ENCODE measurements at places on chromosomes 13 and 19. TPM values are rescaled to one million over a fixed set of nuclear protein-coding genes. Genes with fewer than 3 reads are reported as not detected.
A peak's percentile ranks its signal among the peaks of the same experiment; 100 is the strongest.

KIR3DL2 gene
- polyA plus RNA-seq = not detected

KCNRG gene
- 0.98 TPM for polyA plus RNA-seq

KLK14 gene
- not detected for polyA plus RNA-seq

TRAPPC2B gene
- polyA plus RNA-seq = 17.7 TPM

CGB5 gene
- not detected for polyA plus RNA-seq

IGFL2 gene
- not detected for polyA plus RNA-seq

GRCh38 chr19:35211545-35212230 is 16.9 kb downstream of the FAM187B start:
- peak; percentile 13 for DNase-seq

DNA sequence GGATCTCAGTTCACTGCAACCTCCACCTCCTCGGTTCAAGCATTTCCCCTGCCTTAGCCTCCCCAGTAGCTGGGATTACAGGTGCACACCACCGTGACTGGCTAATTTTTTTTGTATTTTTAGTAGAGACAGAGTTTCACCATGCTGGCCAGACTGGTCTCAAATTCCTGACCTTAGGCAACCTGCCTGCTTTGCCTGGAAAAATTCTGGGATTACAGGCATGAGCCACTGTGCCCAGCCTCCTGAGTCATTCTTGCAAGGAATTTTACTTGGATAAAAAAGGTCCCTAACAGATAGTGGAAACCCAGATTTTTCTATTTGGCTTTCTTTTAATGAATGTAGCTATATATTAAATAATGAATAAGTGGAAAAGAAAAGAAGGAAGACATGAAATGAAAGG is 449.9 kb upstream of the ATXN8OS start:
- DNase-seq = no peak

DNA sequence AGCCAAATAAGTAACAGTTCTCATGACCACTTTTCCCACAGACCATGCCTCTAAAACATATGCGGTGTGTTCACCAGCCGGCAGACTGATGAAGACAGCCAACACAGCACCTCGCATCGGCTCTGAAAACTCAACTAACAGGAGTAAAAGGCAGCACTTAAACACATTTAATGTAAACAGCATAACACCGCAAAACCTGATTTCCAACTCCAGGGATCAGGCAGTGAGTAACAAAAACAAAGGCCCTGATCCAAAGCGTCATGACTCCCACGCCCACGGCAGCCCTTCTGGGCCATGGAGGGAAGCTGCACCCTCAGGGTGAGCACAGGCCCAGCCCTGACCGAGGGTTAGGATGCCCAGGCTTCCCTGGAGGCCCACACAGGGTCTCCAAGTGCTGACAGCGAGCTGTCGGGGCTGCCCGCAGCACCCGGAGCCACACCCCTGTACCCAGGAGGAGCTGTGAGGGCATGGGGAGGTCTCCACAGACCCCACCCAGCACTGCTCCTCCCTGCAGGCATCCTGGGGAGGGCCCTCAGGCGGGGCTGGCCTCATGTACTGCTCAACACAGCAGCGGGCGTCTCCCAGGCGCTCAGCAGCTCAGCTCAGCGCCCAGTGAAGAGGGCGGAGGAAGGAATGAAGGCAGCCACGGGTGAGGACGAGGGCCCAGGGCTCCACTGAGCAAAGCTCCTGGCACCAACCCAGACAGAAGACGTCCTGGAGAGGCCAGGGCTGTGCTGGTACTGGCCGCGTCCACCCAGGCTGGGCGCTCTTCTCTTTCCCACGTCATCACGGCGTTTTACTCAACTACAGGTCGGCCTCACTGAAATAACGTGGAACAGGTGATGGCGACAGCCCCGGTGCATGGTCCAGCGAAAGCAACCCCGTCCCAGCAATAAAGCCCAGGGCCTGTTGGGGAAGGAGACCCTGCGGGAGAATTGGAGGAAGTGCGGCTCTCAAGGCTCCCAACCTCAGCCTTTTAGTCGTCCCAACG is 53.7 kb downstream of the RASA3 start:
- DNase-seq = no peak

- no peak for DNase-seq
Measured at GRCh38 chr13:96726651-96727050, 267.6 kb downstream of the OXGR1 start.

- peak; percentile 87 for DNase-seq
Measured at GRCh38 chr19:6737873-6738786, 750 bp upstream of the GPR108 start.

GRCh38 chr13:75782985-75783384 is 146.9 kb downstream of the LMO7 start:
- no peak for DNase-seq

DNA sequence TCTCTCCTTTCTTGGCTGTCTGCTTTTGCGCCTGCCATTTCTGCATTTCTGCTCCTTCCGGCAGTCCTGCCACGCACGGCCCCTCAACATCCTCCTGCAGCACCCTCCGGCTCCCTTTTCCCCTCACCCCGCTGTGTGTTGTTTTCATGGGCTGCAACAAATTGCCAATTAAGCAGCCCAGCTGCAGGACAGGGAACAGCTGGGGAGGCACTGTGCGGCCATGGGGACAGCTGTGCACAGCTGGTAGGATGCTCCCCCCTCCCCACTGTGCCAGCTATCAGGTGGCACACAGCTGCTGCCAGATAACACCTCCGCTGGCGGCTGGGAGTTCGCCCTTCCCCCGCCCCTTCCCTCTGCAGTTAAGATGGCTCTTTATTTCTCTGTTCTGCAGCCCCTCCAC is 25.4 kb downstream of the LYL1 start:
- no peak for DNase-seq

DNA sequence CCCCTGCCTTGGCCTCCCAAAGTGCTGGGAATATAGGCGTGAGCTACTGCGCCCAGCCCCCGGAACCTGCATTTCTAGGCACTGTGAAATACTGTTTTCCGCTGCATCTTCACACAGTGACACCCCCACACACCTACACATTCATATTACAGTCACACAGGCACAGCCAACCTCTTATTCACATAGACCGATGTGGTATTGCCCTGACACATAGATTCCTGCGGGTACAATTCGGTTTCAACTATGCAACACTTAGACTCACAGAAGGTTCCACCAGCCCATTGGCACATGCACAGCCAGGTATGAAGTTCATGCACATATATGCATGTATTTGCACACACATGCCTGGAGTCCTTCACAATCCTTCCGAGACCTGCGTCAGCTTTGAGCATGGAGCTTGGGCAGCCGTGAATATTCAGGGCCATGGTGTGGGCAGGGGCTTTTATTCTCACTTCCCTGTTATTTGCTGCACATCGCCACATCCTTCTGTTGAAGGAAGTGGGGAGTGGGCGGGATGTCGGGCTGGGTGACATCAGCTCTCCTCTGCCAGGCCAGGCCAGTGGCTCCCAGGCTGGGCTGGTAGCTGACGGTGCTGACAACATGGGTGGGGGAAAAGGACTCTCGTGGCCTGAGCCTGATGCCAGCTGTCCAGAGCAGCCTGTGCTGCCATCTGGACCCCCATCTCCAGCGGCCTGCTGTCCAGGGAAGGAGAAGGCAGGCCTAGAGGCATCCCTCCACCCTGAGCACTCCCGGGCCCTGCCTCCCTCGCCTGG is 5.4 kb upstream of the CDC37 start:
- no peak for DNase-seq

GRCh38 chr19:12799742-12800465 is 1.7 kb downstream of the PRDX2 start:
- DNase-seq = no peak

- no peak for DNase-seq
Measured at GRCh38 chr19:38850976-38851621, 1.3 kb upstream of the HNRNPL start.

All from HepG2 (cell line).